Stimulated activated CD8-positive, alpha-beta memory T cell treated with anti-CD3 and anti-CD28 coated beads, Interleukin-2, amount 100 ng/mL, for 1 hour (primary cell): ENCODE measurements at places on chromosomes 4 and X.

GRCh38 chr4:152308951-152309350, 226.9 kb downstream of the FBXW7 start:
- DNase-seq = no peak

GRCh38 chrX:39310891-39311290, 509.6 kb downstream of the MID1IP1 start:
- no peak for DNase-seq

GRCh38 chr4:2354760-2355159, 63.7 kb downstream of the ZFYVE28 start:
- no peak for DNase-seq

GRCh38 chr4:92305878-92306520, 2.2 kb downstream of the GRID2 start:
- DNase-seq = no peak

- no peak for DNase-seq
Measured at GRCh38 chrX:42524379-42524778, 253.6 kb downstream of the PPP1R2C start.

- DNase-seq = no peak
Measured at GRCh38 chr4:94219402-94219801, 11.7 kb downstream of the SMARCAD1 start.

- DNase-seq = no peak
Measured at GRCh38 chr4:178955614-178956013, 1513.4 kb upstream of the AGA start.

DNA sequence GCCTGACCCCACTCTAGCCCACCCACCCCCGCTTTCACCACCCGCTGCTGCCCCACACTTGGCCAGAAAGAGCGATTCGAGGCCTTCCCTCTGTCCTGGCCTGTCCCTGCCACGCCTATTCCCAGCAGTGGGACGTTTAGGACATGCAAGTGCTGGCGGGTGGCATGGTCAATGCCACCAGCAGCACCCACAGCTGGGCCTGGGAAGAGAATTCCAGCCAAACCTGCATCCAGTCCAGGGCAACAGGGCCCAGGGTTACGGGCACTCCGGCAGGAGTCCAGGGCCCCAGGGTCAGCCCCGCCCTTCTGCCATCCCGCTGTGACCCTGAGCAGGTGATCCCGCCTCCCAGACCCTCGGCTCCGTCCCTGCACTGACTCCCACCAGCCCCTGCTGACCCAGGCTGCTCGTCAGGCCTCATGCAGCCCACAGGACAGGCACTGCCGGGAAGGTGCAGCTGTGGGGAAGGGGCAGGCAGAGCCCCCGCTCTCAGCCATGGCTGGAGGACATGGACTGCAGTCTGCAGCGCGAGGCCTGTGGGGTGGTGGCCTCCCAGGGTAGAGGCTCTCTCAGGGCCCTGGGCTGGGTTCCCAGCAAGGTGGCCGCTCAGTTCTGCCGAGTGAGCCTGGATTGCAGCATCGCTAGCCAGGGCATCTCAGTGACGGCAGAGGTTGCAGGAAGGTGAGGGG, 6.8 kb upstream of the HTRA3 start:
- DNase-seq = no peak

DNA sequence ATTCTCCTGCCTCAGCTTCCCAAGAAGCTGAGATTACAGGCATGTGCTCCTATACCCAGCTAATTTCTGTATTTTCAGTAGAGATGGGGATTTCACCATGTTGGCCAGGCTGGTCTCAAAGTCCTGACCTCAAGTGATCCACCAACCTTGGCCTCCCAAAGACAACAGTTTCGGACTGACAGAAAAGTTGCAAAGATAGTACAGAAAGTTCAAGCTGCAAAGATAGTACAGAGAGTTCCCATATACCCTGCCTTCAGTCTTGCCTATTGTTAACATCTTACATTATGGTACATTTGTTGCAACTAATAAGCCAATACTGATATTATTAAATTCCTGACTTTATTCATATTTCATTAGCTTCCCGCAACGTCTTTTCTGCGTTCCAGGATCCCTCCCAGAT, 65.8 kb downstream of the SUPT20HL2 start:
- no peak for DNase-seq

DNA sequence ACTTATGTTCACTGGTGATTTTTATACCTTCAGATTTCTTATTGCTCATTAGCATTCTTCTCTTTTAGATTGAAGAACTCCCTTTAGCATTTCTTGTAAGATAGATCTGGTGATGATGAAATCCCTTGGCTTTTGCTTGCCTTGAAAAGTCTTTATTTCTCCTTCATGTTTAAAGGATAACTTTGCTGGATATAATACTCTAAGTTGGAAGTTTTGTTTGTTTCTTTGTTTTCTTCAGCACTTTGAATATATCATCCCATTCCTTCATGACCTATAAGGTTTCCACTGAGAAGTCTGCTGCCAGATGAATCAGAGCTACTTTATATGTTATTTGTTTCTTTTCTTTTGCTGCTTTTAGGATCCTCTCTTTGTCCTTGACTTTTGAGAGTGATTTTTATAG, 18.5 kb downstream of the CC2D2A start:
- no peak for DNase-seq

- DNase-seq = no peak
Measured at GRCh38 chr4:75658876-75659275, 14.3 kb downstream of the G3BP2 start.

DNA sequence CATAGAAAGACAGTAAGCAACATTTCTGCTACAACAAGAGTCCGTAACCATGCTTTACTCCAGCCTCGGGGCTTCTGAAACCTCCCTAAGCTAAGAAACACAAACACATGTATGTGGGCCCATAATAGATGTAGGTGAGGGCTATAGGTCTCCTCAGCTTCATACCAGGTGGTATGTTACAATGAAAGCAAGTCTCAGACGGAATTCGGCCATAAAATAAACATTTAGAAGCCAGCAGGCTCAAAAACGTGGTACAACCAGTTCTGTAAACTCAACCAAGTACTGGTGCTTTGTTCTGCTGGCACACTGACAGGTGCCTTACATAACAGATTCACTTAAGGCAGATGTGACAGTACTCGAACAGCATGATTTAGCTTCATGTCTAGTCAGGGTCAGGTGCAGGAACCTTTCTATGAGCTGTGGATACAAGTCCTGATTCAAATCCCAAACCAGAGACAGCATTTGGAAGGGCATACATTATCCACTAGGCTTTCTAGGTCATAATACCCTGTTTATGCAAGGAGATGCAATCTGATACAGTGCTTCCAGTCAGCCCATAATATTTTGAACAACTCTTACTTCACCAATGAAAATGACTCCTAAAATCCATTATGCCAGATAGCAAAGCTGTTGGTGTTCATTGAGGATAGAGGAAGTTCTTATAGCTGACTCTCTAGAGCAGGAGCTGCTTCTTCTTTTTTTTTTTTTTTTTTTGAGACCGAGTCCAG, 113.8 kb upstream of the ENPP6 start:
- DNase-seq = no peak

- DNase-seq = no peak
Measured at GRCh38 chr4:15897577-15897976, 41.0 kb downstream of the FGFBP1 start.

DNA sequence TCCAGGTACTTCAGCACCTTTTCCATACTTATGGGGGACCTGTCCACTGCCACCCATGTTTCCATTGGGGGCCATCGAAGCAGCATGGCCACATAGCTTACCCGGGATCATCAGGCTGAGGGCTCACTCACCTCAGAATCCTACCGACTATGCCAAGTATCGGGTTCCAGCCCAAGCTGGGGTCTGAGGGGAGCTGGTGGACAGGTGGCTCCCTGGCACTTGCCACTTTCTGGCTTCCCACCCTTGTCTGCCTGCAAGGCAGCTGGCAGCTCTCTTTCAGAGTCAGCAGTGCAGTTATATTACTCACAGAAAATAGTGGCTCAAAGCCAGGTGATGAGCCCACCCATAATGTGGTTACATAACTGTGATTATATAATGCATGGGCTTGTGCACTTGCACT, 1153.8 kb downstream of the STIM2 start:
- no peak for DNase-seq

DNA sequence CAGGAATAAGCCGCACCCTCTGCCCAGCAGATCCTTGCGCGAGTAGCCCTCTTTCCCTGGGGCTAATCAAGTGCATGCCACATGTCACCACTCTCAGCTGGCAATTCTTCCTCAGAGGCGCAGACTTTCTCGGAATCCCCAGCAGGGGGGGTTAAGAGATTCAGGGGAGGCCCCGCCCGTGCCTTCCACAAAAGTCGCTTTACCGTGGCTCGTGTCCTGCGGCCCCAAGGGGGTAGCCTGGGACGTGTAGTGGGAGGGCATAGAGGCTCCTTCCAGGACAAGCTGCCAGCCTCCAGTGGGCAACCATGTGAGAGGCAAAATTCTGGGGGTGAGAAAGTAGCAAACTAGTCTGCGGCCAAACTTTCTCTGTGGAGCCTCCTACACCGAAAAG, 652 bp downstream of the SRPX start:
- no peak for DNase-seq

GRCh38 chr4:141543176-141543575, 93.2 kb upstream of the IL15 start:
- no peak for DNase-seq

DNA sequence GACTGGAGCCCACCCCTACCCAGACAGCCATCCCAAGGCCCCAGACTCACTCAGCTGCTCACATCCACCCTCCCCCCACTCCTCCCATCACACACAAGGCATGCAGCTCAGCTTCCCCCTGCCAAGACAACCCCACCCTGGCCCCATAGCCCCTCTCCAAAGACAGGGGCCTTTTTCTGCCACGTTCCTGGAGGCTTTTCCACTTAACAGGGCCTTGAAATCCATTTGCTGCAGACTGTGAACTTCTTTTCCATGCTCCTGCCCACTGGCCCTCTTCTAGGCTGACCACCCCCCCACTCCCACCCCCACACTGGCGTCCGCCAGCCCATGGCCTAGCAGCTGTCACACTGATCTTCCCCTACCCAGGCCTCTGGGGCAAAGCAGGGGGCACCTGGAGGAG, 76.0 kb downstream of the PJA1 start:
- no peak for DNase-seq

DNA sequence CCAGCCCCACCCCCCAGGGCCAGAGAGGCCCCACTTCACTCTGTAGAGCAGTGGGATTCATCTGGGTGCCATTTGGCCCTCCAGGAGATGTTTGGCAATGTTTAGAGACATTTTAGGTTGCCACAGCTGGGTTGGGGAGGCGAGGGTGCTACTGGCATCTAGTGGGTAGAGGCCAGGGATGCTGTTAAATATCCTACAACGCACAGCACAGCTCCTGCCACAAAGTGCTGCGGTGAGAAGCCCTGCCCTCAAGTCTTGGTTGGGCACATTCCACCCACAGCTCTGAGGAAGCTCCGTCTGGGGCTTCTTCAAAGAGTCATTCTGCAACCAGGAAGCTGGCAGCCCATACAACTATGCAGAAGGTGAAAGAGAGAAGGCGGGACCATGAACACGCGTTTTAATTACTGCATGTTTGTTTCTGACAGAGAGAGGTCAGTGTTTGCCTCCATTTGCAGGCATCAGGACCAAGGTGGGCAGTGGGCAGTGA, 48.1 kb upstream of the FAM9C start:
- DNase-seq = peak; percentile 51

DNA sequence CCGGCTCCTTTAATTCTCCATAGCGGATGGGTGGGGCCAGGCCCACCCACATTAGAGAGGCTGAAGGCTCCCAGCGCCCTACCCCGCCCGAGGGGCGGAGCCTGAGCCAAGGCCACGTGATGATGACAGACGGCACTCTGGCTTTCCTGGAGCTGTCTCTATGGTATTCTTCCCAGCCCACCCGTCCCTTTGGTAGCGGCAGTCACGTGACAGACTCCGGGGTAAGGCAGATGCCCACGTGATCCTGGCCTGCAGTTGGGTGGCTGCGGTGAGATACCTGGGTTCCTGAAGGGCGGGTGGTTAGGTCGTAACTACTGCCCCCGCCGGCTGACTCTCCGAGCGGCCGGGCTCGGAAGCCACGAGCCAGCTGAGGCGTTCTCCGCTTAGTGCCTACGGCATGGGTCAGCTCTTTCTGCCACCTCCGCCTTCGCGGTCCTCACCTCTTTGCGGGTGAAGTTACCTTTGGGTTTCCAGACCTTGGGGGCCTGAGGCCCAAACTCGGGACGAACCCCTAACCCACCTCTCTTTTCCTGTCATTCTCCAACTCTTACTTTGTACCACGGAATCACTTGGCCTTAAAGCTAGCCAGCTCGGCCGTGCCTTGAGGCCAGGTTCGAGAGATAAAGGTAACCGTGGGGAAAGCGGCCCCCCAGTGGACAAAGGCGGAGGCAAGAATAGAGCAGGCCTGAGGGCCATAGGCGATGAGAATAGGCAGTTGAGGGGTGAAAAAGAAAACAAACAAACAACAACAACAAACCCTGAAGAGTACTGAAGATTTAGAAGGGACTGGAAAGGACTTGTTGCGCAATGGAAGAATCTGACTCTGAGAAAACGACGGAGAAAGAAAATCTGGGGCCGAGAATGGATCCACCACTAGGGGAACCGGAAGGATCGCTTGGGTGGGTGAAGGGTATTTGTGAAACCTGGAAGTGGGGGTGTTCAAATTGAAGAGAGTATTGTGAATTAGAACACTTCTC, at the start of gene RRAGB:
TSS of gene RRAGB (plus strand) at position 229 of the 977 bp plus-strand sequence. CDS start at position 808, 579 bp downstream.
- peak; percentile 79 for DNase-seq

DNA sequence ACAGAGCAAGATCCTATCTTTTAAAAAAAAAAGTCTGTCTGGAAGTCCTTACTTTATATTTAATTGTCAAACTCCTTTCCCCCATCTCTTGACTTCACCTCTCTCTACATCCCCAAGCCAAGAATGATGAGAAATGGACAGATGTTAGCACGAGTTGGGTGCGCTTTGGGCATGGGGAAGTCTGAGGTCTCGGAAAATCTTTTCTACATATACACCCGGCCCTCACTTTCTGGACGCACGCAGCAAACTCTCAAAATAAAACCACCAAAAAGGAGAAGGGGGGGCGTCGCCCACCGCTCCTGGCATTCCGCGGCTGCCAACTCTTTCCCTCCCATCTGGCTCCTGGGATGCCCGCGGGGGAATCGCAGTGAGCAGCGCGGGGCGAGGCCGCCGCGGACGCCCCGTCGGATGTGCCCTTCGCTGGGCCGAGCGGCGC, 756 bp downstream of the IGFBP7 start:
- DNase-seq = no peak

- DNase-seq = no peak
Measured at GRCh38 chrX:153608376-153608775, 9.4 kb upstream of the CCNQ start.

- no peak for DNase-seq
Measured at GRCh38 chr4:36551697-36552214, 270.3 kb downstream of the DTHD1 start.

- DNase-seq = no peak
Measured at GRCh38 chr4:131613086-131613823, 1535.8 kb upstream of the PCDH10 start.

- DNase-seq = no peak
Measured at GRCh38 chr4:128355305-128355704, 67.7 kb upstream of the PGRMC2 start.

GRCh38 chrX:97363843-97364242, 480.1 kb downstream of the RPA4 start:
- DNase-seq = no peak

DNA sequence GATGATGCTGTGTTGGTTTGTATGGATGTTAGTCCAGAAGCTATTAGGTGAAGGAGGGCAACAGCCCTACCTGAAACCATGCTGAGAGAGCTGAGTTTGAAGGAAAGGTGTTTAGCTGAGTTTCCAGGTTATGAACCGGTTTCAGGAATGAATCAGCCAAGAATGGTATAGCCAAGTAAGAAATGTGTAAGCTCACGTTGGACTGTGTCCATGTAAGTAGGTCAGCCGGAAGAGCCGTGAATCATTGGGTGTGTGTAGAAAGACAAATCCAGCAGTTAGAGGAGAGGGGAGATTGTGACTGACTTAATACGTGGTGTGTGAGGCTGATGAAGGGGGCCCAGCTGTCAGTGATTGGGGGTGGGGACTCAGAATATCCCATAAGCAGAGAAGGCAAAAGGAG, 77.2 kb upstream of the SPIN4 start:
- DNase-seq = no peak
